ENCODE measurements at places on chromosomes 5 and 9.

GRCh38 chr5:91365498-91365897 is 17.6 kb downstream of the ARRDC3 start:
- H3K4me1 ChIP-seq = peaks cover 11% of the 10 kb centered on the region
- peaks cover 3% of the 10 kb centered on the region for H3K27me3 ChIP-seq

- H3K4me3 ChIP-seq = no peak overlapping the region
- DNase-seq = no peak
- H3K36me3 ChIP-seq = no peaks in the 10 kb centered on the region
- peaks cover 8% of the 10 kb centered on the region for H3K4me1 ChIP-seq
- H3K27me3 ChIP-seq = peaks cover 13% of the 10 kb centered on the region
- no peak overlapping the region for H3K27ac ChIP-seq
Observed at GRCh38 chr9:132506977-132507669, 75.3 kb upstream of the BARHL1 start.

GRCh38 chr5:74570250-74570649 is 70.3 kb downstream of the ENC1 start:
- no peak overlapping the region for H3K4me3 ChIP-seq
- H3K36me3 ChIP-seq = no peaks in the 10 kb centered on the region
- H3K27ac ChIP-seq = no peak overlapping the region

DNA sequence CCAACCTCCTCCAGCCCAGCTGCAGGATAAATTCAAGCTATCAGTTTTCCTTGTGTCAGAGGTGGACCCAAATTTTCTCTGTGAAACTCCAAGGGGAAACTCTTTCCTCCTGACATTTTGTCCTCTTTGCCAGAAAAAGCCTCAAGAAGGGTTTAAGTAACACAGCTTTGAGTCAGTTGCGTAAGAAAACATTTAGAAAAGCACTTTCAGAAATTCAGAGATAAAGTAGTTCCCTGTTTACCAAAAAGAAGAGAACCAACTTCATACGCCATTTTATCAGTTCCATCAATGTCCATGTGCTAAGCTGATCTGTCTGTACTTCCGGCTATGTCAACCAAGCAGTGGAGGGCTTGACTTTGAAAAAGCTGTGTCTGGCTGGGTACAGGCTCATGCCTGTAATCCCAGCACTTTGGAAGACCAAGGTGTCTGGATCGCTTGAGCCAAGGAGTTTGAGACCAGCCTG is 19.9 kb upstream of the SUSD1 start:
- no peak overlapping the region for H3K27ac ChIP-seq
- H3K27me3 ChIP-seq = no peaks in the 10 kb centered on the region

DNA sequence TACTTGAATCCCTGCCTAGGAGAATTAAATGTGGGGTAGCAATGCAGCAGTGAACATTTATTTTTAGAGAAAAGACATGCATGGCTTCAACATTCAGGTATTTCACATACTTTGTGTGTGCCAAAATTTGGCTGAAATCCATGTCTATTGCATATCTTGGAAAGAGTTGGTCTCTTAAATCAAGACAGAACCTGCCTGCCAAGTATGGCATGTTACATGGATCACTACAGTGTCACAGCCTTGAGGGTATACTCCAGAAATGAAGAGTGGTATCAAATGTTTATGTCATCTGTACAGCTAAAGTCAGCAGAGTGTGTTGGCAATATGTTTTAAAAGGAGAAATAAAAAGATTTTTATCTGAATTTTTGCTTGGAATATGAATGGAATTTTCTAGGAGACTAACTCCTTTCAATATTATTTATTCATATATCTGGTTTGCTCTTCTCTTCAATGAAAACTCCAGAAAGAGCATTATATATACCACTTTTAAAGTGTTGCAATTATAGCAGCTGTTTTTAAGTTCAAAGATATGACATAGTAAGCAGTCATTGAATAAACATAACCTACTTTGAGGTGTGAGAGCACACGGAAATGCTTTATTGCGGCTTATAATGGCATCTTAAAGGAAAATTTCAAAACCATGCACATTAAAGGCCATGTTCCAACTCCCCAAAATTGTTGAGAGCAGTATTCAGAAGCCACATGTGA is 95.4 kb upstream of the MINAR2 start:
- H3K27me3 ChIP-seq = no peaks in the 10 kb centered on the region
- H3K4me3 ChIP-seq = no peak overlapping the region
- DNase-seq = no peak
- H3K36me3 ChIP-seq = no peaks in the 10 kb centered on the region

DNA sequence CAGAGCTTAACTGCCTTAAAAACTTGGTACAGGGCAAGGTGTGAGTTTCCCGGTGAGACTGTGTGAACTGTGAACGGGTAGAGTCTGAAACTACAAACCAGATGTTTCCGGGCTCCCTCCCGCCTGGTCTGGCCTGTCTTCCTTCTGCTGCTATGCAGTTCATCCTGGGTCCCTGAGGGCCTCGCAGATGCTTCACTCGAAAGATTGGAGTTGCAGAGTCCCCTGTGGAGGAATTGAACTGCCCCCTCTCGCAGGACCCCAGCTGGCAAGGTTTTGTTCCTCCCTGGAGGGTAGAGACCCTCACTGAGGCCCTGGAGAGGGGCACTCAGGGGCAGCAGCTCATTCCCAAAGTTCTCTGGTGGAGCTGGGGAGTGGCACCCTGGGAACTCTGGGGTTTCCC is 533 bp downstream of the DCANP1 start:
- no peak for DNase-seq
- no peak overlapping the region for H3K27ac ChIP-seq
- peaks cover 2% of the 10 kb centered on the region for H3K27me3 ChIP-seq
- H3K4me3 ChIP-seq = no peak overlapping the region

- H3K4me1 ChIP-seq = peaks cover 74% of the 10 kb centered on the region
- H3K27ac ChIP-seq = peak overlapping the region; percentile 32
- DNase-seq = no peak
- peaks cover 46% of the 10 kb centered on the region for H3K36me3 ChIP-seq
Observed at GRCh38 chr9:36149197-36149596, 12.7 kb downstream of the GLIPR2 start.

DNA sequence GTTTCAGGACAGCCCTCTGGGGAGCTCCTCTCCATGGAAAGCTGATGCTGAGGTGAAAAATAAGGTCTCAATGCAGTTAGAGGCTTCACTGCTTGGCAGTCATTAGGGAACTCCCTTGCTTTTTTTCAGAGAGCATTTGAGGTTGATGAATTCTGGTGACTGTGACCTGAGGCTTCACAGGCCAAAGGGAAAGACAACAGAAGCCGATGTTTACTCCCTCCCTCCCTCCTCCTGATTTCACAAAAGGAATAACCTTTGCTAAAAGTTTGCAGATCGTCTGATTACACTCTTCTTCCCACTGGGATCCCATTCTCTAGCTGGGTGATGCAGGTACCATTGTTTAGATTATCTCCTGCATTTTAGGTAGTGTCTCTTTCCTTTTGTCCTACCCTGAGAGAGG is 329.4 kb downstream of the KIF4B start:
- no peaks in the 10 kb centered on the region for H3K36me3 ChIP-seq
- H3K27ac ChIP-seq = no peak overlapping the region
- no peaks in the 10 kb centered on the region for H3K4me1 ChIP-seq

Measured in activated CD4-positive, alpha-beta T cell treated with anti-CD3 and anti-CD28 coated beads, Interleukin-2, amount 10 ng/mL, durations not matched to agents 24 days and 14 days (primary cell).